GM23338 (cell line): ENCODE measurements at places on chromosomes 6 and 20. TPM values are rescaled to one million over a fixed set of nuclear protein-coding genes. Genes with fewer than 3 reads are reported as not detected.

DNA sequence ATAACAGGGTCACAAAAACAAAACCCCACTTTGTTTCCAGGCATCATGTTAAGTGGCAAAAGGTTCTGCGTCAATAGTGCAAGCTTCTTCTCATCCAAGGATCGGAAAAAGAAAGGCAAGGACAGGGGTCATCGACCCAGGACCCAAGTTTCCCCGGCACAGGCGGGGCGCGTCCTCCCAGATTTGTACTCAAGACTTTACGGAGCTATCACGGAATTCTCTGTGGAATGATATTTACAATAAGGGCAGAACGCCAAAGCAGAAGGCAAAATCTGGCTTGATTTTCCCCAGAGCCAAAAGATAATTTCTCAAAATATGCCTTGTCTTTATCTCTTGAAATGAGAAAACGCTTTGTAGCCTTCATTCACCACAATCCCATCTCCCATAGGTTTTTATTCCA is 25.5 kb downstream of the PDE10A start:
- peaks cover 38% of the 10 kb centered on the region for H3K4me1 ChIP-seq
- no peak for DNase-seq
- H3K36me3 ChIP-seq, result no peaks in the 10 kb centered on the region
- no peak overlapping the region for H3K27ac ChIP-seq
- no peaks in the 10 kb centered on the region for H3K27me3 ChIP-seq
- peak overlapping the region; percentile 34; the same call in 1 of the 2 replicates for H3K4me3 ChIP-seq

GPSM3 gene
- 5.5 and 5.9 TPM in 2 replicates for polyA plus RNA-seq

GPR6 gene
- polyA plus RNA-seq, result not detected in 2 replicates

BEND6 gene
- 4.5 and 6.0 TPM in 2 replicates for polyA plus RNA-seq

NKX2-4 gene
- polyA plus RNA-seq, result 0.31 and 0.61 TPM in 2 replicates

DNA sequence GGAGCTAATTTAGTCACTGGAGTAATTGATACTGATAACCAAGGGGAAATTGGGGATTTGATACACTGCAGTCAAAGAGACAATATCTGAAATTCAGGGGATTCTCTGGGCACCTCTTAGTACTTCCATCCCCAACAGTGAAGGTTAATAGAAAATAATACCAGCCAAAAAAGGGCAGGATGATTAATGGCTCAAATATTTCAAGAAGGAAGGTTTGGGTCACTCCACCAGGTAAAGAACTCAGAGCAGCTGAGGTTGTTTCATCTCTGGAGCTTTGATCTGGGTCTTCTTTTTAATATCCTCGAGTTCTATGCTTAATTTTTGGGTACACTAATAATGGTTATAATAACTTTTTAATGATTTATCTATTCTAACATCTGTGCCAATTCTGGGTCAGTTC is 70.8 kb downstream of the CDKAL1 start:
- no peak for DNase-seq
- H3K4me3 ChIP-seq, result no peak overlapping the region
- H3K36me3 ChIP-seq, result no peaks in the 10 kb centered on the region
- no peaks in the 10 kb centered on the region for H3K4me1 ChIP-seq

DNA sequence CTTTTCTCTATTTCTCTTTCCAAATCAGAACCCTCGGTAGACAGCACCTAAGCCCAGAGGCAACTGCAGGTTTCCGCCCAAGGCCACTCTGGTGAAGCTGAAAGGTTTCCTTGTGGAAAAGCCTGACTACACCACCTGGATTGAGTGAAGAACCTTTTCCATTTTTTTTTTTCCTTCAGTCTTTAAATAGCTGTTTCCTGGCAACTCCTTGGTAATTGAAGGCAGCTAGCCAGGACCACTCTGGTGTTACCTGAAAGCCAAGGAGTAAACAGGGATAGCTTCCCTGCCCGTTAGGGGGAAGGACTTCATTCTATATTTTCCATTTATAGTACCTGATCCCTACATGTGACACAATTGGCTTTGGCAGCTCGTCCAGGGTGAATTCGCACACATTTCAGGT is 1238.4 kb downstream of the GRIK2 start:
- no peak overlapping the region for H3K4me3 ChIP-seq
- H3K4me1 ChIP-seq, result no peaks in the 10 kb centered on the region
- no peaks in the 10 kb centered on the region for H3K27me3 ChIP-seq

DNA sequence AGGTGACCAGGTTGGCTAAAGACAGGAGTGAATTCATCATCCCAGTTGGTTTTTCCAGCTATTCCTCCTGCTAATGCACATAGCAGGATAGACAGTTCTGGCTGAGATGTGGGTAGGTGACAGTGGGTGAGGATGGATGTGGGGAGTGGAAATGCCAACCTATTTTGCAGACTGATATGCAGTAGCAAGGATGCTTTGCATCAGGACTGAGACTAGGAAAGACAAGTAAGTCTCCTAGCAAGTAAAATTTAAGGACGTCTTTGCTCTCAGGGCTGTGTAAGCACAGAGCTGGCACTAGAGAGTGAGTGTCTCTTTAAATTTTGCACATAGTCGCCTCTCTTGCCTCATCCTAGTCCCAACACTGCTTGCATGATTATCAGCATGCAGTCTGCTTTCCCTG is 368.1 kb upstream of the PLCB4 start:
- DNase-seq, result no peak
- H3K36me3 ChIP-seq, result no peaks in the 10 kb centered on the region
- H3K27me3 ChIP-seq, result no peaks in the 10 kb centered on the region
- H3K4me3 ChIP-seq, result no peak overlapping the region
- H3K4me1 ChIP-seq, result no peaks in the 10 kb centered on the region

DNA sequence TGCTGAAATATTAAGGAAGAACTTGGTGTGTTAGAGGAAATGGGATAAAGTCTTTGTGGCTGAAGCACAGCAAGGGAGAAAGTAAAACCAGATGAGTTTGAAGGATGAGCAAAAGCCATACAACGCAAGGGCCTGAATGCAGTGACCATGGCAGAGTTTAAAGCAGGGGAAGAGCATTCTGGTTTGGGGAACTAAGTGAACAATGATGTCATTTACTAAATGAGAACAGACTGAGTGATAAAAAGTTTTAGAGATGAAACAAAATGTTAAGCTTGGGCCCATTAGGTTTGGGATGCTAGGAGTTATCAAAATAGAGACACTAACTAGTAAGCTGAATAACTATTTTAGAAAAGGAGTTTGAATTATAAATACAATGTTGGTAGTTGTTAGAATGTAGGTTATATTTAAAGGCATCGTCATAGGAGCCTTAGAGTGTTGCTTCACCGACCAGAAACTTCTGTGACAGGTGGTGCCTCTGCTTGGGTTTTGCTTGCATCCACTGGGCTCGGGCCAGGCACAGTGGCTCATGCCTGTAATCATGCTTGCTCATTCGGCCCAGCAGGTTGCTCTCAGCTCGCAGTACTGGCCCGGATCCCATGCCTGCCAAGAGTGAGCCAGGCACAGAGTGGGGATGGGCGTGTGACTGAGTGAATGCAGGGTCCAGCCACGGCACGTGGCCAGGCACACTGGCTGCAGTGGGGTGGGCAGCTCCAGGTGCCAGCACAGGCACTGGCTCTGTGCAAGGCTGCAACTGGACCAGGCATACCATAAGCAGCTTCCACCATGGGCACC is 37.4 kb upstream of the OPRM1 start:
- no peaks in the 10 kb centered on the region for H3K36me3 ChIP-seq
- H3K4me3 ChIP-seq, result no peak overlapping the region
- DNase-seq, result no peak
- H3K27me3 ChIP-seq, result no peaks in the 10 kb centered on the region
- H3K4me1 ChIP-seq, result no peaks in the 10 kb centered on the region; the same call in 1 of the 2 replicates

DNA sequence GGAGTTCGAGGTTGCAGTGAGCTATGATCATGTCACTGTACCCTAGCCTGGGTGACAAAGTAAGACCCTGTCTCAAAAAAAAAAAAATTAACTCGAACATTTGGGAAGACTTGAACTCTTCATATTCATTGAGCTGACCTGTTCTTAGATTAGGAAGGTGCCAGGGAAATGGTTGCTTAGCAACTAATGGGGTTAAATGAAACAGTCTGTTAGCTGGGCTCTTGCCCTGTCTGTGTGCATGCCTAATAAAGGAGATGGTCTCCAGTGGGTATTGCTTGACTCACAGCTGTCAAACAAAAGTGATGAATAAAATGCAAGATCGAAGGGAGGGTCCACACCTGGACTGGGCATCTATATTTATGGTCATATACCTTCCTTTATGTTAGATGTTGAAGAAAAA is 101.8 kb downstream of the KLHL32 start:
- DNase-seq, result no peak
- H3K4me3 ChIP-seq, result no peak overlapping the region
- no peaks in the 10 kb centered on the region for H3K27me3 ChIP-seq
- H3K4me1 ChIP-seq, result peaks cover 16% of the 10 kb centered on the region; the same call in 1 of the 2 replicates
